Epithelial cell of alveolus of lung (primary cell): ENCODE measurements at places on chromosomes 2 and 18. TPM values are rescaled to one million over a fixed set of nuclear protein-coding genes. Genes with fewer than 3 reads are reported as not detected.

SERPINB11 gene
- not detected in 2 replicates for total RNA-seq

CFC1 gene
- not detected in 2 replicates for total RNA-seq

IL1RL2 gene
- total RNA-seq, result 0.52 and 0.88 TPM in 2 replicates

GPR45 gene
- not detected in 2 replicates for total RNA-seq

ITPRIPL1 gene
- 4.9 and 5.3 TPM in 2 replicates for total RNA-seq

HJURP gene
- total RNA-seq, result 8.4 and 22.4 TPM in 2 replicates

DNER gene
- 1.2 and 4.8 TPM in 2 replicates for total RNA-seq

HOXD8 gene
- not detected in 2 replicates for total RNA-seq

SCTR gene
- total RNA-seq, result not detected in 2 replicates

SGPP2 gene
- 0.13 and 0.48 TPM in 2 replicates for total RNA-seq

SCLY gene
- total RNA-seq, result 9.7 and 20.0 TPM in 2 replicates

MXD1 gene
- total RNA-seq, result 5.2 and 5.6 TPM in 2 replicates

KYNU gene
- total RNA-seq, result 4.4 and 25.7 TPM in 2 replicates

RHOB gene
- 181 and 190 TPM in 2 replicates for total RNA-seq

DLX1 gene
- not detected in 2 replicates for total RNA-seq

CAPG gene
- 108 and 196 TPM in 2 replicates for total RNA-seq

CCDC74B gene
- 5.4 and 17.9 TPM in 2 replicates for total RNA-seq

CACNB4 gene
- under 0.01 and 0.32 TPM in 2 replicates for total RNA-seq

TEX44 gene
- total RNA-seq, result not detected in 2 replicates

UGT1A10 gene
- not detected in 2 replicates for total RNA-seq

POTEI gene
- total RNA-seq, result not detected in 2 replicates

WIPF1 gene
- total RNA-seq, result 16.7 and 21.2 TPM in 2 replicates

GREB1L gene
- under 0.01 and 0.26 TPM in 2 replicates for total RNA-seq

SERPINB13 gene
- not detected in 2 replicates for total RNA-seq

GPR155 gene
- total RNA-seq, result 1.6 and 2.2 TPM in 2 replicates

KATNAL2 gene
- 0.65 and 1.1 TPM in 2 replicates for total RNA-seq

ALPI gene
- not detected in 2 replicates for total RNA-seq

HTRA2 gene
- total RNA-seq, result 25.6 and 28.8 TPM in 2 replicates

KCNE4 gene
- total RNA-seq, result 5.0 and 13.6 TPM in 2 replicates

ELOA2 gene
- total RNA-seq, result not detected in 2 replicates

ANKRD62 gene
- not detected in 2 replicates for total RNA-seq
